Left forelimb (tissue), 1 donor: ENCODE measurements at places on chromosomes 12 and 14.

GRCh38 chr12:54036620-54037359, 3.9 kb downstream of the HOXC5 start:
- no peak for DNase-seq

GRCh38 chr14:102170061-102170460, 30.4 kb downstream of the WDR20 start:
- DNase-seq, result no peak

- DNase-seq, result no peak
These were observed 657 bp downstream of the METAP2 start for GRCh38 chr12:95474660-95474958.

DNA sequence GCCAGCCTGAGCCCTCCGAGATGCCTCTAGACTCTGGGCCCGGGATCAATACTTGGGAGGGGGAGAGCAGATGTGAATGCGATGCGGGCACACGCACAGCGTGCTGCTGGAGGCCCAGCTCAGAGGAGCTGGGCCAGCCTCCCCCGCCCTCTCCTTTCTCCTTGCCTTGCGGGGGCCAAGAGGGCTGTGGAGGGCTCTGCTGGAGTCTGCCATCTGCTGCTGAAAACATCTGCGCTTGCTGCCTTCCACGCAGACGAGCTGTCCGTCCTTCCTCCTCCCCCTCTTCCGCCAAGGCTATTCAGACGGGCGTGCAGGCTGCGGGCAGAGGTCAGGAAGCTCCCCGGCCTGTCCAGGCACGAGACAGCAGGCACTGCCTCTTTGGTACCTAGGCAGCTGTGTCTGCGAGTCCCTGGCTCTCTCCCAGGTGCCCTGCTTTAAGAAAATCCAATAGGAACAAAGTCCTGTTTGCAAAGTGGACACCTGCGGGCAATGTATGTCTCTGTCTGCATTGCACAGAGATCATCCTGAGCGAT, 75.2 kb downstream of the SPRING1 start:
- no peak for DNase-seq

- no peak for DNase-seq
These were observed 4.7 kb downstream of the DYNLL1 start for GRCh38 chr12:120500581-120500980.

- DNase-seq, result no peak
These were observed 146.1 kb downstream of the C12orf75 start for GRCh38 chr12:105476616-105477015.
